ENCODE measurements at places on chromosomes 5 and 9.
A peak's percentile ranks its signal among the peaks of the same experiment; 100 is the strongest.

DNA sequence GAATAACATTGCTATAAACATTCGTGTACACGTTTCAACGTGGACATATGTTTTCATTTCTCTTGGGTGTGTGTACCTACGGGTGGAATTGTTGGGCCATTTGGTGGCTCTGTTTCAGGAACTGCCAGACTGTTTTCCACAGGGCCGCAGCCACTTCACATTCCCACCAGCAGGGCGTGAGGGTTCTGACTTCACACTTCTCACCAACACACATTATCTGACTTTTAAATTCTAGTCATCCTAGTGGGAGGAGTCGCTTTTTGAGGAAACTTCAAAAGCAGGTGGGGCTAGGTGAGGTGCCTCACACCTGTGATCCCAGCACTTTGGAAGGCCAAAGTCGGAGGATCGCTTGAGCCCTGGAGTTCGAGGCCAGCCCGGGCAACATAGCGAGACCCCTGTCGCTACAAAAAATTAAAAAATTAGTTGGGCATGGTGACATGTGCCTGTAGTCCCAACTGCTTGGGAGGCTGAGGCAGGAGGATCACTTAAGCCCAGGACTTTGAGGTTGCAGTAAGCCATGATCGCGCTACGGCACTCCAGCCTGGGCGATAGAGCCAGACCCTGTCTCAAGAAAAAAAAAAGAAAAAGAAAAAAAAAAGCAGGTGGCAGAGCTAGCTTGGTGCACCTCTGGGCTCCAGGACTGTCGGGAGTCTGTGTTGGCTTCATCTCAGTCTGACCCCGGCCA is 28.5 kb downstream of the TSPAN17 start:
- H3K4me3 ChIP-seq = no peak overlapping the region
- no peaks in the 10 kb centered on the region for H3K4me1 ChIP-seq
- no peak overlapping the region for H3K27ac ChIP-seq
- no peaks in the 10 kb centered on the region for H3K36me3 ChIP-seq

GRCh38 chr5:173812811-173813550 is 75.2 kb upstream of the CPEB4 start:
- no peaks in the 10 kb centered on the region for H3K27me3 ChIP-seq
- H3K4me3 ChIP-seq = no peak overlapping the region
- no peak overlapping the region for H3K27ac ChIP-seq
- no peak for DNase-seq

GRCh38 chr9:72600671-72601070 is 79.3 kb downstream of the TMC1 start:
- no peak overlapping the region for H3K27ac ChIP-seq
- H3K36me3 ChIP-seq = no peaks in the 10 kb centered on the region
- H3K27me3 ChIP-seq = peaks cover 16% of the 10 kb centered on the region
- H3K4me3 ChIP-seq = no peak overlapping the region

- peaks cover 12% of the 10 kb centered on the region for H3K4me1 ChIP-seq
- DNase-seq = peak; percentile 79
- no peaks in the 10 kb centered on the region for H3K36me3 ChIP-seq
- no peaks in the 10 kb centered on the region for H3K27me3 ChIP-seq
- H3K4me3 ChIP-seq = no peak overlapping the region
Measured at GRCh38 chr9:127021664-127022363, 100.6 kb downstream of the ANGPTL2 start.

DNA sequence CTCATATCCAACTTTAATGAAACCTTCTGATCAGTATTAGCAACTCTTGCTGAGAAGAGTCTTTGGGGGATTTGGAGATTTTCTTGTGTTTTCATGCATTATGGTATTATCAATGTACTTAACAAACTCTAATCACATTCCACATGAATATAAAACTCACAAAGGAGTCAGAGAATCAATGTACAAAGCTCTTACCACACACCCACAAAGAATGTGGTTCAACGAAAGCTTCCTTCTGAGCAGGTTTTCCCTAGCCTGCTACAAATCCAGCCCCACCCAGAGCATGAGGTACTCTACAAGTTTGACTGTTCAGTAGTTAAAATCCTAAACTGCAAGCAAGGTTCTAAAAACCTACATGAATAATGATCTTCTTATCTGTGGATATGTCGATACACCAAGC is 210.1 kb downstream of the TARS1 start:
- no peak overlapping the region for H3K27ac ChIP-seq
- no peak for DNase-seq
- no peaks in the 10 kb centered on the region for H3K4me1 ChIP-seq
- no peaks in the 10 kb centered on the region for H3K36me3 ChIP-seq
- H3K27me3 ChIP-seq = no peaks in the 10 kb centered on the region

DNA sequence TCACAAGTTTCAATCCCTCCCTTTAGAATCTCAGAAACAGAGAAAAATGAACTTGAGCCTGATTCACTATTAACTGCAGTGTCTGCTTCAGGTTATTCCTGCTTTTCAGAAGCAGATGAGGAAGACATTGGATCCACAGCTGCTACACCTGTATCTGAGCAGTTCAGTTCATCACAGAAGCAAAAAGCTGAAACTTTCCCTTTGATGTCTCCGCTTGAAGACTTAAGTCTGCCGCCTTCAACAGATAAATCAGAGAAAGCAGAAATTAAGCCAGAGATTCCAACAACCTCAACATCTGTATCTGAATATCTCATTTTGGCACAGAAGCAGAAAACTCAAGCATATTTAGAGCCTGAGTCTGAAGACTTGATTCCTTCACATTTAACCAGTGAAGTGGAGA is 42.1 kb downstream of the CMYA5 start:
- DNase-seq = no peak
- H3K27ac ChIP-seq = no peak overlapping the region
- H3K27me3 ChIP-seq = peaks cover 15% of the 10 kb centered on the region
- H3K4me3 ChIP-seq = no peak overlapping the region
- H3K4me1 ChIP-seq = no peaks in the 10 kb centered on the region

GRCh38 chr5:170075696-170076095 is 30.0 kb upstream of the FOXI1 start:
- H3K4me1 ChIP-seq = no peaks in the 10 kb centered on the region
- H3K27me3 ChIP-seq = no peaks in the 10 kb centered on the region
- no peak overlapping the region for H3K4me3 ChIP-seq
- H3K36me3 ChIP-seq = no peaks in the 10 kb centered on the region

DNA sequence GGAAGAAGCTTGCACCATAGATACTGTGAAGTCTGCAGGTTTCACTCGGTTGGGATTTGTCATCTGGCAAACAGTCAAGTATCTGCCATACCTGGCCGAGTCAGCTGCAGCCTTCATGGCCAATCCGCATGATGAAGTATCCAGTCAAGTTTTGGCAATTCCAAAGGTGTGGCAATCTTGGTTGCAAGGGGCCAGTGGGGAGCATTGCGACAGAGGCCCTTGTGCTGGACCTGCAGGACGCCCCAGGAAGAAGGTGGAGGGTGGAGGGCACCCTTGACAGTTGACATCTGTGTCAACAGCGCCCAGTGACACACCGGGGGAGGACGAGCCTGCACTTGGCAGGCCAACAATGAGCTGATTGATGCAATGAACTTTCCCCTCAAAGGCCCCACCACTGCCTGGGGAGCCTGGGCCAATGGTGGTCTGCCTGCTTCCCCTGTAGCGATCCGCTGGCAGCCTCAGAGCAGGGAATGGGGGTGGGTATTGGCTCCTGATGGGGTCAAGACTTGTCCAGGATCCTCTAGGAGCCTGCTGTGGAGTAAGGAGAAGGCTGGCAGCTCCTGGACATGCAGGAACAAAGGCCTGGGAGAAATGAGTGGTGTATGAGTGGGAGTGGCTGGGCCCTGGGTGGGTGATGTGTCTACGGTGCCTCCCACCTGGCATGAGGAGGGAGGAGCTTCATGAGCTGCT is 122.8 kb upstream of the PITX1 start:
- H3K27me3 ChIP-seq = no peaks in the 10 kb centered on the region
- H3K27ac ChIP-seq = no peak overlapping the region
- H3K4me3 ChIP-seq = no peak overlapping the region
- no peak for DNase-seq

DNA sequence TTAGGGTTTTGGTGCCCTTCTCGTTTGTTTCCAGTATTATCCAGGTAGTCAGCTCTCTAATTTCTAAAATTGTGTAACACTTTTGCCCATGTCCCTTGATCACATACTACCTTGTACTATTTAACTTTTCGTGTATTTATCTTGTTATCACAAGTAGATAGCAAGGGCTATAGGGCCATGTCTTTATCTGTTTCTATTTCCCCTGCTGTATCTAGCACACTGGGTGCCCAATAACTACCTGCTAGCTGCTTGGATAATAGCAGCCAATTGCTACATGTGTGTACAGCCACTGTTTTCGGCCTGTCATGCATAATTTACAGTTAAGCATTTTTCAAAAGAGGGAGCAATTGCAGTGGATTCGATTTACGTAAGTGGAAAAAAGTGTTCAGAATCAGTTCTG is 64.8 kb upstream of the TNFAIP8 start:
- no peaks in the 10 kb centered on the region for H3K27me3 ChIP-seq
- H3K4me1 ChIP-seq = peaks cover 10% of the 10 kb centered on the region
- no peak overlapping the region for H3K4me3 ChIP-seq
- H3K36me3 ChIP-seq = no peaks in the 10 kb centered on the region

DNA sequence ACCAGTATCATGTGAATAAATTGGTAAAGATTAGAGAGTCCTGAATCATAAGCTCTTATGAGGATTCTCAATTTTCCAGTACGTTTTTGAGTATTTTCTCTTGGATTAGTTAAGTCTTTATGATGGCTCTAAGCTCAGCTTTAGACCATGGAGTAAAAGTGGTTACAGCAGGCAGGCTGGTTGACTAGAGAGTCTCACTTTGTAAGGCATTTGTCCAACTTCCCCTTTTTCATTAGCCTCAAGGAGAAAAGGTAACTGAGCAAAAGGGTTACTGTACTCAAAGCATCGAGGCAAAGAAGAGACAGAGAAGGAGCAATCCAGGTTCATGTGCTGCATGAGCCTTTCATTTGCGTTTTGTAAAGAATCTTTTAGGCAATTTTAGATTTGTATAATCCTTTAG is 8.5 kb downstream of the NOP16 start:
- H3K27ac ChIP-seq = no peak overlapping the region
- H3K27me3 ChIP-seq = no peaks in the 10 kb centered on the region
- no peak for DNase-seq
- peaks cover 38% of the 10 kb centered on the region for H3K36me3 ChIP-seq
- H3K4me1 ChIP-seq = no peaks in the 10 kb centered on the region

- no peaks in the 10 kb centered on the region for H3K4me1 ChIP-seq
- H3K27me3 ChIP-seq = no peaks in the 10 kb centered on the region
- H3K4me3 ChIP-seq = no peak overlapping the region
- H3K36me3 ChIP-seq = no peaks in the 10 kb centered on the region
- no peak overlapping the region for H3K27ac ChIP-seq
- no peak for DNase-seq
Measured at GRCh38 chr5:42668254-42668653, 88.4 kb upstream of the CCDC152 start.

GRCh38 chr5:60260658-60261057 is 367.1 kb upstream of the PDE4D start:
- no peak overlapping the region for H3K4me3 ChIP-seq
- no peaks in the 10 kb centered on the region for H3K4me1 ChIP-seq
- H3K27me3 ChIP-seq = no peaks in the 10 kb centered on the region

DNA sequence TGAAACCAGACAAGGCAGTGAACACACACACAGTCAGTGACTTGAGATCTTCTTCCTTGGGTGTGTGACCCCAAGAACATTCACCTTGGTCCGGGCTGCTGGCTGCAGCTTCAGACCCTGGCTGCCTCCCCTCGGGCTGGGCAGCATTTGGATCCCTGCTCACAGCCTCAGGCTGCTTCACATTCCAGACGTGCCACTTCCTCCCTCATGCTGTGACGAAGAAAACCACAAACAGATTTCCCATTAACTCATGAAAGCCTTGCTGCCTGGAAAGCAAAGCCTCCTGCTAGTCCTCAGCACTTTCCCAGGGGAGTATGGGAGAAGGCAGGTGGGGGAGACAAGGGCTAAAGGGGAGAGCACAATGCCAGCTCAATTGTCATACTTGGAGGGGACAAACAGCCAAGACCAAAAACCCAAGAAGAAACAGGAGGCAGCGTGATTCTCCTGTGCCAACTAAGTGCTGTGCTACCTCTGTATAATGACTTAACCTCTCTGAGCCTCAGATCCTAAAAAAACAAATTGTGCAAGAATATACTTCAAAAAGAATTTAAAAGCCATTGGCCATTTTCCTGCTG is 594.6 kb upstream of the BRINP1 start:
- H3K36me3 ChIP-seq = no peaks in the 10 kb centered on the region
- H3K27ac ChIP-seq = peak overlapping the region; percentile 30
- no peaks in the 10 kb centered on the region for H3K27me3 ChIP-seq
- H3K4me3 ChIP-seq = peak overlapping the region; percentile 28
- no peaks in the 10 kb centered on the region for H3K4me1 ChIP-seq

DNA sequence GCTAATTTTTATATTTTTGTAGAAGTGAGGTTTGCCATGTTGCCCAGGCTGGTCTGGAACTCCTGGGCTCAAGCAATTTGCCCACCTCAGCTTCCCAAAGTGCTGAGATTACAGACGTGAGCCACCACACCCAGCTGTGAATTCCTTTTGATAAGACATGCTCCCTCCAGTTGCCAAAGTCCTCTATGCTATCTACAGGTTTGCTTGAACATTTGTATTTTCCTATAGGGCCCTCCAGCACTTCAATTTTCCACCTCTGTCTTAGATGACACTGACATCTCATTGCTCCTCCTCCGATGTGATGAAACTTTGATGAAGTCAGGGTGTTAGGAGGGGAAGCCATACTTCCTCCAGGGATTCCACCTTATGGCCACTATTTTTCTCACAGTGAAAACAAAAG is 25.2 kb upstream of the CTSV start:
- no peaks in the 10 kb centered on the region for H3K4me1 ChIP-seq
- H3K27me3 ChIP-seq = no peaks in the 10 kb centered on the region
- H3K4me3 ChIP-seq = no peak overlapping the region
- no peak for DNase-seq
- H3K27ac ChIP-seq = no peak overlapping the region
- H3K36me3 ChIP-seq = no peaks in the 10 kb centered on the region

GRCh38 chr9:14361074-14361473 is 47.1 kb upstream of the NFIB start:
- H3K4me3 ChIP-seq = no peak overlapping the region
- H3K27ac ChIP-seq = no peak overlapping the region
- DNase-seq = no peak
- no peaks in the 10 kb centered on the region for H3K36me3 ChIP-seq
- peaks cover 5% of the 10 kb centered on the region for H3K4me1 ChIP-seq

GRCh38 chr9:16412740-16413139 is 457.7 kb downstream of the BNC2 start:
- no peaks in the 10 kb centered on the region for H3K4me1 ChIP-seq
- peaks cover 5% of the 10 kb centered on the region for H3K36me3 ChIP-seq
- H3K27me3 ChIP-seq = no peaks in the 10 kb centered on the region

GRCh38 chr9:89732939-89733324 is 128.1 kb downstream of the GADD45G start:
- H3K36me3 ChIP-seq = no peaks in the 10 kb centered on the region
- DNase-seq = no peak
- H3K27me3 ChIP-seq = no peaks in the 10 kb centered on the region
- H3K4me3 ChIP-seq = no peak overlapping the region
- H3K27ac ChIP-seq = no peak overlapping the region

- no peak overlapping the region for H3K27ac ChIP-seq
- H3K36me3 ChIP-seq = no peaks in the 10 kb centered on the region
- no peaks in the 10 kb centered on the region for H3K4me1 ChIP-seq
- no peak for DNase-seq
Measured at GRCh38 chr5:109080896-109081295, 328.9 kb downstream of the PJA2 start.

Data from SK-N-SH (cell line).